Uterus (tissue), 4 donors: ENCODE measurements at places on chromosomes 7 and 10.

DNA sequence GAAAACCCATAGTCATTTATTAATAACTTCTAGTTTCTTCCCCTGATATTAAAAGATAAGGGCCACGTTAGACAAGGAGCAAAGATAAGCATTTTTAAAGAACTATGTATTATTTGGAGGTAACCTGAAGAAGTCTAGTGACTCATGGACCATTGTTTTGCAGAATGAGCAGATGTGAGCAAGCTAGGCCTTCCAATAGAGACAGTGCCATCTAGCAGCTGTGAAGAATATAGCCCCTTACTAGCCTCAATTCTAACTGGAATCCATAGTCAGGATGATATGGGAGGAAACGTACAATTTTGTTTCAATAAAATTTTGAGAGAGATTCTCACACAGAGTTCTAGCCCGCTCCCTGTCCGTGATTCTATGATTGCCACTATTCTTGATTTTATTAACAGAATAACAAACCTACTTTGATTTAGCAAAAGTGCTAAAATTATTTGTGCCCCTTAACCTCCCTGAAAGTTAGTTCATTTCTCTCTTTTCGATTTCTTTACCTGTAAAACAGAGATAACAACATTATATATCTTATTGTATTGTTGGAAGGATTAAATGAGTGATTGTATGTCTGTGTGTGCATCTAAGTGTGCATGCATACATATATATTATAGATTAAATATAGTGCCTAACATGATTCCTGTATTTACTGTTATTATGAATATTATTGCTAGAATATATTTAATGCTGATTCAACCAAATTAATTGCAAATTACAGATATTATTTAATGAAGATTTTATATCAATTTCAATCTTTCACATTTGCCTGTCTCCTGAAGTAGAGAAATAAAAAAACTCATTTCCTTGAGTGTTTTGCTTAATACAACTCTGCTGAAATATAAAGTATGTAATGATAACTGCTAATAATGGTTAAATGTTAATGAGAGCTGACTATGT, 22.7 kb downstream of the FAM237B start:
- no peaks in the 10 kb centered on the region for H3K4me1 ChIP-seq
- H3K27ac ChIP-seq, result no peak overlapping the region
- no peak for DNase-seq
- no peaks in the 10 kb centered on the region for H3K27me3 ChIP-seq

- H3K36me3 ChIP-seq, result no peaks in the 10 kb centered on the region
- no peak overlapping the region for H3K27ac ChIP-seq
- no peak overlapping the region for H3K4me3 ChIP-seq
- no peak for DNase-seq
- H3K27me3 ChIP-seq, result no peaks in the 10 kb centered on the region
Measured at GRCh38 chr7:80851896-80852476, 66.9 kb downstream of the SEMA3C start.

DNA sequence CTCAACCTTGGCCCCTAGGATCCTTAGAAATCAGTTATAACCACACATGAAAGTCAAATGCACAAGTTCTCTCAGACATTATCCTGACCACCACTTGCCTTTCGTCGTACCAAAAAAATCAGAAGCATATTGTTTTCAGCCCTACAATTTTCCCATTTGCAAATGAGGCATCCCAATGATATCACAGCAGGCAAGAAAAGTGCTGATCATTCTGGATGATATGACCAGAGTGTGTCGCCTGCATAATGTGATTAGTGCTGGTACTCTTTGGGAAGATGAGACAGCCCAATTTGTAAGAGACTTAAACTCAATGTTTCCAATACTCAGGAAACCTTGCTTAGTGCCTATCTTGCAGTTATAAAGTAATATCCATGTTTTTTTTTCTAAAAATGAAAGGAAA, 168.0 kb downstream of the SORCS1 start:
- H3K4me3 ChIP-seq, result no peak overlapping the region
- no peaks in the 10 kb centered on the region for H3K27me3 ChIP-seq
- no peak overlapping the region for H3K27ac ChIP-seq

DNA sequence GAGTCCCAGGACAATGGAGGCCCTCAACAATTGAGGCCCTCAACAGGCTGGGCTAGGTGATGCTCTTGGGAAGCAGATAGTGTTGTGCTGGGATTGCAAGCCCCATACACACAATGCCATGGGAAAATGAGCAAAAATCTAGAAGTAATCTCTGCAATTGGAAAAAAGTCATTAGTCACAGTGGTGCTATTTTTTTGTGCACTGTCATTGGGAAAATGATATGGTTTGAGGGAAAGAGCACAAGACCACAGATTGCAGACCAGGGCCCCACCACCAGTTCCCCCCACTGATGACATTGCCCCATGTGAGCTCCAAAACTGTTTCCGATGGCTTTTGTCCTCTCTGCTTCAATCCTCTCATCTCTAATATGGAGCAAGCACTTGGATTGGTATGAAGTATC, 1.9 kb downstream of the KCTD7 start:
- H3K27me3 ChIP-seq, result no peaks in the 10 kb centered on the region
- peaks cover 11% of the 10 kb centered on the region for H3K4me1 ChIP-seq
- H3K36me3 ChIP-seq, result no peaks in the 10 kb centered on the region
- H3K27ac ChIP-seq, result peak overlapping the region; percentile 99

- no peaks in the 10 kb centered on the region for H3K36me3 ChIP-seq
- H3K4me3 ChIP-seq, result no peak overlapping the region
- H3K27ac ChIP-seq, result no peak overlapping the region
- H3K4me1 ChIP-seq, result no peaks in the 10 kb centered on the region
Measured at GRCh38 chr10:92897916-92898315, 49.6 kb downstream of the EXOC6 start.

GRCh38 chr10:62384447-62385081, 10.4 kb downstream of the ZNF365 start:
- H3K27me3 ChIP-seq, result no peaks in the 10 kb centered on the region
- DNase-seq, result no peak
- H3K4me3 ChIP-seq, result no peak overlapping the region
- H3K36me3 ChIP-seq, result no peaks in the 10 kb centered on the region

DNA sequence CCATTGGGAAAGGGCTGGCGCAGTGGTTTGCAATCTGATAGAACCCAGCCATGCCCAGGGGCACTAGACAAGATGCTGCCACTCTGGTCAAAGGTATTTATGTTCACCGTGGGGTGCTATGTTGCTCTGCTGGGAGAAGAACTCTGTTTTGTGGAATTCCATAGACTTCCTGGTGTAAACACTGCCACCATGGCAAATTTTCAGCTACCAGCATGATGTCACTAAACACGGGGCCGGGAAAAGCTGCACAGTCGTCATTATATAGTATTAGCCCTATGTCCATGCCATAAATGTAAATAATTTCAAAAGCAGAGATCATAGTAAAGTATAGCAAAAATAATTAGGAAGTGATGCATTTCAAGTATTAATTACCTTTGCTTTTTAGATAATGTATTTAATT, 500.6 kb downstream of the PARD3 start:
- H3K27ac ChIP-seq, result no peak overlapping the region
- no peaks in the 10 kb centered on the region for H3K27me3 ChIP-seq
- no peaks in the 10 kb centered on the region for H3K36me3 ChIP-seq
- H3K4me1 ChIP-seq, result no peaks in the 10 kb centered on the region
